ENCODE measurements at places on chromosomes 1 and 21.

GRCh38 chr1:211775170-211775569 is 55.4 kb downstream of the LPGAT1 start:
- no peak for DNase-seq

DNA sequence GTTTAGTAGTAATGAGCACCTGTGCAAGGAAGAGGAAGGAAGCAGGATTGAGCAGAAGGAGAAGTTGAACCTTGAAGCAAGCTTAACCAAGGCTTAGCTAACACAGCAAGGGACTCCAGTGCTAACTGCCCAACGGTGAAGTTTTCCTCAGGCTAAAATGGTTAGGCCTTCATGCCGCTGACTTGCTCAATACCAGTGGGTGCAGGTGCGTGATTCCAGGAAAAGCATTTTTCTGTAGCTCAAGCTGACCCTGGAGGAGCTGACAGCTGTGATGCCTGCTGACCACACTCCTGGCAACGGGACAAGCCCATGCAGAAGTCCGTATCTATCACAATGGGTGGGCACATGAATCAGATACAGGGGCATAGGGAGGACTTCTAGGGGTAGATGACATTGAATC is 76.5 kb upstream of the FGGY start:
- no peak for DNase-seq

DNA sequence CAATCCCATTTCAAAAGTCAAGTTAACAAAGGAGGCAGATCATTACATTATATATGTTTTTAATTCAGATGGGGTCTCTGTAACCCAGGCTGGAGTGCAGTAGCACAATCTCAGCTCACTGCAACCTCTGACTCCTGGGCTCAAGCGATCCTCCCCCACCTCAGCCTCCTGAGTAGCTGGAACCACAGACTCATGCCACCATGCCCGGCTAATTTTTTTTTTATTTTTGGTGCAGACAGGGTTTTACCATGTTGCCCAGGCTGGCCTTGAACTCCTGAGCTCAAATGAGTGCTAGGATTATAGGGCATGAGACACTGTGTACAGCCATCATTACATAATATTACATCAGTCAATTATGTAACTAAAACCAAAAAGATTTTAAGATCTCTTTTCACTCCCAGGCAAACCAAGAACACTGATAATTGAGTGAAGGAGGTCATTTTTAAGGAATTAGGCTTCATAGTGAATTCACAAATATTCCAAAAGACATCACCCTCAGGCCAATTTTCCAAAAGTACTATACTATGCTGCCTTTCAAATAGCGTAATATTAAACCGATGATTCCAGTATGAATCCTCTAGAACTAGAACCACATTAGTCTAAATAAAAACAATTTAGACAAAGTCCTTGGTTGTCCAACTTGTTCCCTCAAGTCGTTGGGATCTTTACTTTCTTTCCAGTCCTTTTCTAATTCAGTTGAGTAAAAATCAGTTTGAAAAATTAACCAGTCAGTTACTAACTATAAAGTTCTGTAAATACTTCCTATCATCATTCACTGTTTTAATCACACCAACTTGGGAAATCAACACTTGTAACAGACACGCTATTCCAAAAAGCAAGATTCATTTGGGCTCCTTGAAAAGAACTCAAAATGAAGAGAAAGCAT is 16.1 kb downstream of the TOMM20 start:
- no peak for DNase-seq

DNA sequence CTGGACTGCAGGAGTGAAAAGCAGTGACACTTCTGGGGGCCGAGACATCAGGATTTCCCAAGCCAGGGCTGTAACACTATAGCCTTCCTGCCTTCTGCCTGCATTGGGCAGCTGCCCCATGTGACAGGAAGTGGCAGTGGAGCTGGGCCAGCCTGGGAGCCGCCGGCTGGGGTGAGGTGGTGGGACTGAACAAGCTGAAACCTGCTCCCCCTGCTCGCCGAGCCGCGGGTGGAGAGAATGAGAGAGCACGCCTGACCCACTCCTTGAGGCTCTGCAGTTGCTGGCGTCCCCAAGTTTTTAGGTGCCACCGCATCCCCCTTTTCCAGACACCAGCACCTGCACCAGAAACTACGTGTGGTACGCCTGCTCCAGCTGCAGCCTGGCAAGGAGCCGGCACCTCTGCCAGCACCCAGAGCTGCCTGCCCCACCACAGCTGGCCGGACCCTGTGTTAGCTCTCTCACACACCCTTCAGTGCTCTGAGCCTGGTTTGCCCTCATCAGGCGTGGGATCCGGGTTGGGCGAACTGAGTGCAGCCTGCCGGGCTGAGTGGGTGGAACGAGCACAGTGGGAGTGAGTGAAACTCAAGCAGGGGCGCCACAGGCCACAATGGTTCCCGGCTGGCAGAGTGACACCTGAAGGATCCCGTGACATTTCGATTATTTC is 119.4 kb downstream of the AKT3 start:
- no peak for DNase-seq

DNA sequence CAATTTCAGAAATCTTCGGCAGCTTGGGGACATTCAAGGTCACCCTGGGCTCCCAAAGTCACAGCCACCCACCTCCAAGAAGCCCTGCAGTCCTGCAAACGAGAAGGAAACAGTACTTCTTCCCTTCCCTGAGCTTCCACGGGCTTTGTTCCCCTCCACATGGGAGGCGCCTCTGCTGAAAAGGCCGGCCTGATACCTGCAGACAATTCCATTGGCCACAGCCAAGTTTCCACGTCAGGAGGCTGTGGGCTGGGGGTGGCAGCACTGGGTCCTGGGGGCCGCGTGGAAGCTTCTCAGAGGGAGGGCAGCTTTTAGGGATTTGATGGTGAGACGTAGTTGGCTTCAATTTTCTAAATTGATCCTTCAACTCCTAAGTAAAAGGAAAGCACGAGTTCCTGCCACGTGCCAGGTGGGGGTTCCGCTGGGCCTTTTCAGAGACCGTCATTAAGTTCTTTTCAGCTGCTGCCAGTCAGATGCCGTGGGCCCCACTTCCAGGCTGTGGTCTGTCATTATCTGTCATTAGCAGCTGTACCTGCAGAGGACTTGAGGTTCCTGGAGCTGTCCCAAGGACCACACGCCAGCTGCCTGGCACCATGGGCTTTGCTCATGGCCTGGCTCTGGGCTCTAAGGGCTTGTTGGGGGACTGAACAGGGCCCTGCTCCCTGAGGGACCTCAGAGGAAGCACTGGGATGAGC is 98.7 kb downstream of the CRYAA start:
- no peak for DNase-seq

DNA sequence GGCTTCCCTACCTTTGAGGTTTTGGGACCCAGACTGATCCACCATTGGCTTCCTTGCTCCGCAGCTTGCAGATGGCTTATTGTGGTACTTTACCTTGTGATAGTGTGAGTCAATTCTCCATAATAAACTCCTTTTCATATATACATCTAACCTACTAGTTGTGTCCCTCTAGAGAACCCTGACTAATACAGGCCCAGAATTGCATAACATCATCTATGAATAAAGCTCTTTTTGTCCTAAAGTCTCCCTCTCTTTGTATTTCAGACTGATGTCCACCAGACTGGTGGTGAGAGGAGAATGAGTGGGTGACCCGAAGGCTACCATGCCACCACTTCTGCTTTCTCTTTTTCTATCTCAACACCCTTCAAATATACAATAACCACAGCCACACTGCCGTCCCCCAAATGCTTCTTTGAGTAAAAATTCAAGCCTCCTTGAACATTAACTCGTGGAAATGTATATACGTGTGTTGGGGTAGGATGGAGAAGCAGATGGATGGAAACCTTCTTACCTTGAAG is 265.7 kb downstream of the PTBP2 start:
- DNase-seq: no peak

DNA sequence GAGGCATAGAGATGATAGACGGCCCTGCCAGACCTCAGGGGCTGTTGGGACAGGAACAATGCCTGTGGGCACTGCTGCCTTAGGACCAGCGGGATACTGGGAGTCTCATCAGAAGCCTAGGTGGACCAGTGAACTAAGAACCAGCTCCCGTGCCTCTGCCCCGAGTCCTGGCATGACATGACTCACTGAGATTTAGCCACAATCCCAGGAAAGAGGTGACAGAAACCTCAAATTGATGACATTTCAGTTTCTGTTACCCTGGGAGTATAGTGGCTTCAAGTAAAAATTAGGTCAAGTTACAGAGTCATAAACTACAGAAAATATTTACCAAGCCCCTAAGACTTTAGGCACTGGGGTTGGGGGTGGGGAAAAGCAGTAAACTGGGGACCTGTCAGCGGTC is 74.6 kb upstream of the GADD45A start:
- no peak for DNase-seq

GRCh38 chr1:188426561-188426960 is 1597.8 kb downstream of the PLA2G4A start:
- no peak for DNase-seq

- DNase-seq: no peak
Observed at GRCh38 chr1:171683870-171684269, 31.4 kb upstream of the MYOC start.

GRCh38 chr1:38293567-38293966 is 247.0 kb upstream of the POU3F1 start:
- DNase-seq: no peak

GRCh38 chr1:115293006-115293405 is 45.0 kb downstream of the NGF start:
- no peak for DNase-seq

GRCh38 chr1:61005614-61006580 is 76.5 kb upstream of the NFIA start:
- DNase-seq: no peak

- DNase-seq: no peak
Observed at GRCh38 chr1:231866392-231867331, 240.1 kb downstream of the DISC1 start.

- no peak for DNase-seq
Observed at GRCh38 chr1:147545133-147545532, 3.8 kb downstream of the BCL9 start.

GRCh38 chr1:226497276-226497833 is 51.2 kb upstream of the STUM start:
- no peak for DNase-seq

DNA sequence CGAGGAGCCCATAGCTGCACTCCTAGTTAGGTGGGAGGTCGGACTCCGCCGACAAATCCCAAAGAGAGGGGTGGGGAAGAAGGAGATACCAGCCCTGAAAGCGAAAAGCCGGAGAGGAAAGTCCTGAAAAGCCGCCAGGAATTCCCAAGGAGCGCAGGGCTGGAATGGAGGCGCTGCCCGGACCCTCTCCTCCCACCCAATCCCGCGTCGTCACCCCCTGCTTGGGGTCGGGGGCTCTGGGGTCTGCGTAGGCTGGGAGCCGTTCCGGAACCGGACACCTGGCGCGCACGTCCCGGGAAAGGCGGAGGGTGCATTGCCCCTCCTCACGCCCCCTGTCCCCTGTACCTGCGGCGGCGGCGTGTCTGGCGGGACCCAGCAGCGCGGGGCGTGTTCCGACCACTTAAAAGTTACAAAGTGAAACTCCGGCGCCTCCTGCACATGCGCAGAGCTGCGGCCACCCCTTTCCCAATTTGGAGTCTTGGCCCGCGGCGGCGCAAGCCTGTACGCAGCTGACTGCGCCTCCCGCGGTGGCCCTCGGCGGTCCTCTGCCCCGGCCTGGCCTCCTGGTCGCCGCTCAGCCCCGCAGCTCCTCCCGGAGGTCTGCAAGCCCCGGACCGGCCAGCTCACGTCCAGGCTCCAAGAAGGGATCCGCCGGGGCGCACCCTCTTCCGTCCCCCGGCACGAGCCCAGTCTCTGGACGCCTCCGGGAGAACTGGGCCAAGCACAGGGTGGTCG is at the start of gene TMEM63A:
TSS of gene TMEM63A (minus strand) at position 422 of the 735 bp plus-strand sequence. CDS start 4,800 bp downstream, outside the sequence.
- DNase-seq: peak; percentile 22

DNA sequence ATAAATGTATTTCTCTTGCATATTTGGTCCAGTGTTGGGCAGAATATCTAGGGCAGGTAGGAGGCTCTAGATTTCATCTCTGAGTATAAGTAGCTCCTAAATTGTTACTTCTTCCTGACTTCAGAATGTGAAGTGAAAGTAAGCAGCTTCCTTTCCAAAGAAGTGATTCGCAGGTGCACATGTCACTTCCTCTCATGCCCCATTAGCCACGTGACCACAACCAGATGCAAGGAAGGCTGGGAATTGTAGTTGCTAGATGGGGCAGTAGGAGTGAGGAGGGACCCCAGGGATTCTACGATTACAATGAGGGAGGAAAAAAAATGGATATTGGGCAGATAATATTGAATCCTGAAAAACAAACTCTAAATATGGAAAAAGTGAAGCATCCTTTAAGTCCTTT is 113.2 kb upstream of the CYYR1 start:
- DNase-seq: no peak

DNA sequence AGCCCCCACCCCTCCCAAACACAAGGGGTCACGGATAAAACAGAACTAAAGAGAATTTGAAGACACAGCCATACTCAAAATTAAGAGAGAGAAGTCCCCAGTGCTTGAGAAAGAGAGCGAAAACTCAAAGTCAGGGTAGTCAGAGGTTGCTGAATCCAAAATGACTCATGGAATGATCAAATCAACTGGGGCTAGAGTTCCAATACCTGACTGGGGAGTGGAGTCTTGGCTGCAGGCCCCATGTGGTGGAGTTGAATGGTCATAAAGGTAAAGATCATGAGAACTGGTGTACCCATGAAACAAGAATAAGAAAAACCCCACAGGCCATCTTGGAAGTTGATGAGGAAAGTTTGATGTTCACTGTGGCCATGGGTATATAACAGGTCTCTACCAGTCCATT is 84.5 kb upstream of the LRRN2 start:
- DNase-seq: no peak

GRCh38 chr21:34701726-34702125 is 32.9 kb downstream of the CLIC6 start:
- DNase-seq: no peak

GRCh38 chr1:147625362-147625995 is 44.8 kb downstream of the ACP6 start:
- no peak for DNase-seq
